ENCODE measurements at places on chromosomes 4 and X.

- DNase-seq = no peak
Observed at GRCh38 chr4:74934888-74935287, 2.0 kb downstream of the PARM1 start.

- no peak for DNase-seq
Observed at GRCh38 chr4:155684423-155684822, 17.8 kb downstream of the GUCY1A1 start.

DNA sequence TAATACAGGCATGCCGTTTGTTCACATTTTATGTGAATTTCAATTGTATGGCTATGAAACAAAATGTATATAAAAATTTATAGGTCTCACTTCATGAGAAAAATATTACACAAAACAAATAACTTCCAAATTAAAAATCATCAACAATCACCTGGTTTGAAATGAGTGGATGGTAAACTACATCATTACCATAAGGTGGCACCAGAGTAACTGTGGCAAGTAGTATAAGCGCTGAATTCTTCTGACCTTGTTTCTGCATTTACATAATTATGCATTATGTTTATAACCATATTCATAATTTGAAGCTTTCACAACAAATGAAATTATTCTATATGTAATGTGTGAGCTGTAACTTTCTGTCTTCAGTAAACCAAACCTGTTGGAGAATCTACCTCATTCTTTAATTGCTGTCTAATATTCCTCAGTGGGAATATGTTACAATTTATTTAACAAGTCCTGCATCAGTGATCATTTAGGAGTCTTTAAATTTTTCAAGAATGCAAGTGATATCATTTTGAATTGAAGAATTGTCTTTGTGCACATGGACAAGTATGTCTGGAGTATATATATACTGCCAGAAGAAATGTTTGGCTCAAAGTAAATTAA, 55.2 kb downstream of the MMRN1 start:
- no peak for DNase-seq

DNA sequence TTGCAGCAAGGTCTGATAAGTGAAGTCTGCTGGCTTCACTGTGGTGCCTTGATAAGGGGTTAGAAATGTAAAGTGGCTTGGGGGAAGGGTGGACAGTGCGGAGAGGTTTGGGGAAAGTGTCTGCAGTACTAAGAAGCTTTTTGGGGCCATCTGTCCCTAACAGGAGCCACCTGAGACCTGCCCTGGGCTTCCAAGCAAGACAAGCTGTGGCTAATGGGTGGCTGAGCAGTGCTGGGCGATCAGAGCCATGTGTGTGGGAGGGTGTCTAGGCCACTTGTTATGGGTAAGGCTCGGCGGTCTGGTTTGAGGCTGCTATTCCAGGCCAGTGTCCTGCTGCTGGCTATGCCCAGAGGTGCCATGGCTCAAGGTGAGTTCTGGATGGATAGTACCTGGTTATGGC, 185.4 kb upstream of the MTMR8 start:
- DNase-seq = no peak

- no peak for DNase-seq
Observed at GRCh38 chr4:128462103-128462783, 174.6 kb upstream of the PGRMC2 start.
